ENCODE measurements at places on chromosomes 12 and 14.

DNA sequence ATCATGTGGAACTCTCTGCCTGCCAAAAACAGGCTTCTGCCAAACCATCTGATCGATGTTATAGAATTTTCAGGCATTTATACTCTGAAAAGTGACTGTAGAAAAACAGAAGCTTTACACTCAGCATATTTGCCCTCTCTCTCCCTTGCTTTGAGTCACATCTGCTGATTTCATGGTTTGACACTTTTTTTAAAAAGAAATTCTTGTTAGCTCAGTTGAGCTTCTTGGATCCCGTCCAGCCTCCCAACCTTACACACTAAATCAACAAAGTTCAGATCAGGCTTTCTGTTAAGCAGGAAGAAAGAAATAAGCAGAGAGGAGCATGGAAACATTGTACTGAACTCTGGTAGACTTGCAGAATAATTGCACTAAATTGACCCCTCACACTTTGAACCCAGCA, 193.6 kb upstream of the SEL1L start:
- DNase-seq: no peak

- no peak for DNase-seq
Measured at GRCh38 chr12:76049575-76050251, 18.1 kb upstream of the PHLDA1 start.

DNA sequence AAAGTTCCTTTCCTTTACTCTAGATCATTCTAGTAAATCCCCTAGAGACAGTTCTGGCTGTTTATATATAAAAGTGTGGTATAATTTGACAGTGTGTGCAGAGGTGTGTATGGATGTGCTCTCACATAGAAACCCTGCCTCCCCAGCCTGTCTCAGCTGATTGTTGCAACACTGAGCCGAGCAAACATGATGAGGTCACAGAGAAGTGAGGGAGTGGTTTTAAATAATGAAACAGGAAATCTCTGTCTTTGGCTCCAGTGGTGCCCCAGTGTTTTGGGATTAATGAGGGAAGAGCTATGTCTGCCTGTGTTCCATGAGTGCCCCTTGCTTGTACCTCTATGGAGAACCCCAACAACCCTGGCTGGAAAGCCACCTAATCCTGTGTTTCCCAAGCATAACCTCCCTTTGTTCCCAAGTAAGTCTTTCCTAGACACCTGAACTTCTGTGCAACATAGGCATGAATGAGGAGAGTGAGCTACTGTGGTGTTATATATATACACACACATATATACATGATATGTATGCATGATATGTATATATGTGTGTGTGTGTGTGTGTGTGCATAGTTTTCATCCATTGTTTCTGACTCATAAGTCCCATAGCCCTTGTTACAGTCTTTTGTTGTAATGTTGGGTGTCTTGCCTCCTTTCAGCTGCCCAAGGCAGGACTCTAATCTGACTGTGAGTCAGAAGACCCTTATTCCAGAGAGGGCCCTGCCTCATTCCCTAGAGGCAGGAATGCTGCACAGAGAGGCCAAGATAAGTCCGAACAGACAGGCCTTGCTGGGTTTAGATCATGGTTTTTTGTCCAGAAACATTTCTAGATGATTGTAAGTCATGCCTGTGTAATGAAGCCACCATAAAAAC, 18.0 kb downstream of the TRAF3 start:
- no peak for DNase-seq

- no peak for DNase-seq
Measured at GRCh38 chr12:132173135-132174014, 29.1 kb downstream of the NOC4L start.

- DNase-seq: no peak
Measured at GRCh38 chr12:53676656-53677015, 753 bp upstream of the ATP5MC2 start.

GRCh38 chr12:31015215-31015614, 58.4 kb upstream of the DDX11 start:
- no peak for DNase-seq

DNA sequence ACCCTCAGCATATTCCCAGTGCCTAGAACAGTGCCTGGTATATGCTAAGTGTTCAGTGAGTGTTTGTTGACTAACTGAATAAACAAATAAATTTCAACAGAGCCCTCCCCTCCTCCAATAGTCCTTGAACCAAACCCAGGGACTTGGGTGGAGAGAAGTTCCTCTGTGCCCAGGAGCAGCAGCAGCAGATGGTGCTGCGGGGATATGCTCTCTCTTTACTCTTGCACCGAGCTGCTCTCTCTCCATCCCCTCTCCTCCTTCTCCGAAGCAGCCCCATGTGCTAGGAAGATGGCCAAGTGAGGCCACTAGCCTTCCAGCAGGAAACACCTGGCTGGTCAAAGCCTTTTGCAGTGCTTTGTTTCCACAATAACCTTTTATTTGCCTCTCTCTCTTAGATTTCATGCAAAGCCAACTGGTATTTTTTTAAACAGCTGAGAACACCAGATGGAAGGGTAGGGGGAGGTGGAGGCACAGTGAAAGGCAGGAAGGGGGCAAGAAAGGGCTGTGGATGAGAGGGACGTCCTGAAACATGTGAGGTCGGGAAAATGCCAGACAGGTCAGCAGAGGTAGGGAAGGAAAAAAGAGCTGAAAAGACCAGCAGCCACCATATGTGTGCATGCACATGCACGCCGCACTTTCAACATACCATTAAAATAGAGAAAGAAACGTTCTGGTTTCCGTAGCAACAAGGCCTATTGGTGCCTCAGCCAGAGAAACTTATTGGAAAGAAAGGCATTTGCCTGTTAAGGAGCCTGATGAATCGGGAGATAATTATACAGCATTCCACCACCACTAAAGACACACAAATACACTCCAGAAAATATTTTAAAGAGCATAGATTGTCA, 78.9 kb downstream of the EMP1 start:
- DNase-seq: no peak

- DNase-seq: no peak
Measured at GRCh38 chr12:56387152-56387736, 24.6 kb upstream of the APOF start.

- no peak for DNase-seq
Measured at GRCh38 chr12:115998119-115998633, 279.3 kb downstream of the MED13L start.

DNA sequence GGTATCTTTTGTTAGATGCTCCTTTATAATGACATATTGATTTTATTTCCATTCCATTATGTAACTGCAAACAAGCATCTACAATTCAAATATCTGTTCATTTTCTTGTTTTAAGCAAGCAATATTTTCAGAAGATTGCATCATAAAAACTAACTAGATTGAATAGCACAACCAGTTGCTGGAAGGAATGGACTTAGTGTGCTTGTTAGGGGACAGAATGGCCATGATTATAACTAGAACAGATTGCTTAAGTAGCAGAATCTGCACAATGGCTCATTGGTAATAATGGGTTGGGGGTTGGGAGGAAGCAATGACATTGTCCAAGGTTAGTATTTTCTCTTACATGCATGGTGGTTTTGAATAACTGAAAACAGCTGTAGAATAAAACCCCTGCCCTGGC, 939.5 kb downstream of the SLC16A7 start:
- no peak for DNase-seq

GRCh38 chr12:105352052-105352451, 21.6 kb downstream of the C12orf75 start:
- DNase-seq: no peak

GRCh38 chr14:87457720-87458119, 535.3 kb downstream of the GALC start:
- no peak for DNase-seq

- DNase-seq: no peak
Measured at GRCh38 chr12:109696485-109697269, 16.9 kb upstream of the FAM222A start.

- no peak for DNase-seq
Measured at GRCh38 chr12:52473768-52474167, at the start of gene KRT6C. Gene KRT6C, minus strand, starts transcription at chr12:52473805. Its CDS starts 68 bp downstream, at chr12:52473737.

Measured in stimulated activated CD4-positive, alpha-beta T cell treated with anti-CD3 and anti-CD28 coated beads, Interleukin-15, amount 100 ng/mL, for 1 hour (primary cell).